Suprapubic skin (tissue), 4 donors: ENCODE measurements at places on chromosomes 3 and 15.

- no peak for DNase-seq
Observed at GRCh38 chr3:18835021-18835420, 313.3 kb upstream of the KCNH8 start.

- DNase-seq = no peak
Observed at GRCh38 chr3:112646623-112647022, 5.7 kb upstream of the CCDC80 start.

GRCh38 chr3:129756871-129757270 is 136.6 kb downstream of the TMCC1 start:
- no peak for DNase-seq

DNA sequence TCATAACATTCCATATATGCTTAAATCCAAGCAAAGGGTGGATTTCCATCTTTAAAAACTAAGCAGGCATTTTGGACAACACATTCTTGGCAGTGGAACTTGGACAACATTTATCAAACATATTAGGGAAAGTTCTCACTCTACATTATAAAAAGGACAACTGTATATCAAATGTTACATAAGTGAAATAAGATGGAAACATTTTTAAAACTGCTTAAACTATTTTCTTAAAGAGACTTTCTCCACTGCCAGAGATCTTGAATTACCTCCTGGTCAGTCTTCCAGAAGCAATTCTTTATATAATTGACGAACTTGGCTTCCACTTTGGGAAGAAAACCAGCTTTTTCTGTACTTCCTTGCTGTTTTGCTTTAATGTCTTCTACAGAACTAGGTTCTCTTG is 109.3 kb downstream of the NEO1 start:
- no peak for DNase-seq

- DNase-seq = no peak
Observed at GRCh38 chr3:61736506-61736905, 175.1 kb downstream of the PTPRG start.

GRCh38 chr3:101936419-101937356 is 87.4 kb downstream of the NFKBIZ start:
- no peak for DNase-seq

DNA sequence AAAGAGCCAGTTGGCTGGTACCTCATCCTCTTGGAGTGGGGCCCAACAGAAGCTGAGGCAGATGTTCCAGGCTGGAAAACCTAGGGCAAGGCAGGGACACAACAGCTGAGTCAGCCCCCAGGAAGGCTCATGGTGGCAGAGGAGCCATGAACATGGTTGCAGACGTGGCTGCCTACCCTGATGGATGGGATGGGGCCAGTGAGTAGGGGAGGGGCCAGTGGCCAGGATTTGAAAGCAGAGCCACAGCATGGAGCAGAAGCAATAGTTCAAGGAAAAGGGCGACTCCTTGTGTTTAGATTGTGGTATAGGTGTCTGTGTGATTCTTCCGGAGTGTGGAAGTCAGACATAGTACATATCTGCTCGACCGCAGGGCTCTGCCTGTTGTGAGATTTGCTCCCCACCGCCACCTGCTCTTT is 24.2 kb downstream of the PXYLP1 start:
- DNase-seq = no peak

GRCh38 chr15:64934023-64934422 is 22.3 kb downstream of the ANKDD1A start:
- DNase-seq = peak; percentile 64

GRCh38 chr3:182793663-182794454 is 555 bp downstream of the ATP11B start:
- DNase-seq = peak; percentile 70

DNA sequence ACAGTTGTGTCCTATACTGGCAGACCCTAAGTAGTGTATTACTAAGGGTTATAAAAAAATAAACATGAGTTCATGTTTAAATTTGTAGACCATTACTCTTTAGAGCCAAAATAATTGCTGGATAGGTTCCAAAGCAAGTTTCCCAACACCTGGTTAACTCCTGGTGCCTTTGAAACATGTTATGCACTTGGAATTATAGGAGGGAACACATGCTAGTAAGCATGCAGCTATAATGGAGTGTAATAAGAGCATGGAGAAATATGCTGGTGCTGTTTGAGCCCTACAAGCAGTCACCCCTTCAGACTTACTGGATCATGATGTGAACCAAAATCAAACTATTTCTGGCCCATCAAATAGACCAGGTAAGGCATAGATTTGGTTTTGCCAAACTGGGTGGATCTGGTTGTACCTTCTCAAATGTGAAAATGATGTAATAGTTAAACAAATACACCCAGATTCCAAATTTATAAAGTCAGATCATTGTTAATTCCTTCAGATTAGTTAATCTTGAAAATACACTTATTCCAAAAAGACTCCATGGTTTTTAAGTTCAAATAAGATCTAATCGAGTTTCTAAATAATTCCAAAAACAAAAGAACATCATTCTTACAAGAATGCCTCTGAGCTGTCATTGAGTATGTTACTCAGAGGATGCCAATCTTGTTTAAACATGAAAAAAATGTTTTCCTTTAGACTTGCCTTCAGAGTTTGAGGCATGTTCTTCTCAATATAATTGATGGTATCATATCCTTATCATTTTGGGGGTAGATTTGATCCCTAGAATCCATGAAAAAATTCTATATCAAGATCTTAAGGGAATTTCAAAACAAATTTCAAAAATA is 69.3 kb downstream of the LRRC28 start:
- DNase-seq = no peak

- no peak for DNase-seq
Observed at GRCh38 chr15:34782901-34783300, 12.4 kb downstream of the ACTC1 start.

DNA sequence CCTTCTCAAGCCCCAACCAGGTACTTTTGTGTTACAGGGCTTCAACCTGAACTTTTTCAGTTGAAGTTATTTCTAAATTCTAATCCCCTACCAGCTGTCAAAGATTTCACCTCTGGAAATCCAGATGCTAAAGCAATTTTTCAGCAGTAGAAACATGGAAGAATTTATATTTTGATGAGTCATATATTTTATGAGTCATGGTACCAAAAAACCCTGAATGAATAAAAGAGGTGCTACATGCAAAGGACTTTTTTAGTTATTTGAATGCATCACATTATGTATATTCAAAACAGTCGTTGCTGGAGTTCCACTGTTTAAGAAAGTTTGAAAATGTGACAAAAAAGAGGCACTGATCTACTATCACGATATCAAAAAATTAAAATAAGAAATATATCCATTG is 96.0 kb upstream of the ZNF385D start:
- DNase-seq = no peak

- DNase-seq = no peak
Observed at GRCh38 chr3:127899766-127900165, 15.3 kb upstream of the KBTBD12 start.

GRCh38 chr3:9732080-9732739 is 675 bp downstream of the BRPF1 start:
- DNase-seq = no peak

DNA sequence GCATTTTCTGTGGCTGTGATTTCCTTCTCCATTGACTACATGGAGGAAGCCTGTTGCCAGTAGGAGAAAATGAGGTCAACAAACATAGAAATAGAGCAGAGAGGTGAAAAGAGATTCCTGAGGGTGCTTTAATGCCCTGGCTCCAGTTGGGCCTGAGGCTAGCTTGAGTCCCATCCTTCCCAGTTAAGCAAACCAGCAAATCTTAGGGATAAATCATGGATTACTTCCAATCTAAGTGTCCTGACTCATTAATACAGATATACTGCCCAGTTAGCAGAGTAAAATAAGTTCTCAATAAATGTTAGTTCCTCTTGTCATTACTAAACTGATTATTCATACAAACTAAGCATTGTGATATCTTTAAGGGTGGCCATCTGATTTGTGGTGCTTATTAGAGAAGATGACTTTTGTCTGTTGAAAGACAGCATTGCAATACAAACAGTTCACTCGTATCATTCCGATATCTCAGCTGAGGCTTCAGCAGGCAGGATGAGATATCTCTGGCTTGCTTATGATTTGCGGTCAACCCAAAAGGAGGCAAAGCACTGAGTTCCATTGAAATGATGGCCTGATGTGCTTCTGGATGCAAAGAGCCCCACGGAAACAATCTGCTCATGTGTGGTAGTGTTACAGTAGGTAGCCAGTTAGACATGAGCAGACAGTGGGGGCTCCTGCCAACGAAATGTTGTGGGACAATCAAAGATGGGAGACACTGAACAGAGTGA is 6.6 kb upstream of the STARD5 start:
- no peak for DNase-seq

DNA sequence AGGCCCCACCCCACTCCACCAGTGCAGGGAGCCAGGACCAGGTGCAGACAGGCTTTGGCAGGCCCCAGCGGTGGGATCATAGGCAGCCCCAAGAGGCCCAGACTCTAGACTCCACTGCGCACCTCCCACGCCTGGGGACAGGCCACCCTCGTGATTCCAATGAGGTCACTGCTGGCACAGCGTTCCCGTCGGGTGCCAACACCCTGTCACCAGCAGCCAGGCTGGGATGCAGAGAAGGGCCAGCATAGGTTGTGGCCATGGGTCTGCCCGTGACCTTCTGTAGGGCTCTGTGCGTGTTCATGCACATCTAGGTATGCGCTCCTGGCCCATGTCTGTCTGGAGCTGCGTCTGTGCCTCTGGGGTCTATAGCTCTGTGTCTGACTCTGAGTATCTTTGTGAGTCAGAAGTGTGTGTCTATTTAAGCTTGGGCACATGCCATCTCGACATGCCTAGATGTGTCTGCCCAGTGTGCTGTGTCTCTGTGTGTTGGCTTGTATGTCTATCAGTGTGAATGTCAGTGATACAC is 13.0 kb downstream of the VIPR1 start:
- peak; percentile 87 for DNase-seq

DNA sequence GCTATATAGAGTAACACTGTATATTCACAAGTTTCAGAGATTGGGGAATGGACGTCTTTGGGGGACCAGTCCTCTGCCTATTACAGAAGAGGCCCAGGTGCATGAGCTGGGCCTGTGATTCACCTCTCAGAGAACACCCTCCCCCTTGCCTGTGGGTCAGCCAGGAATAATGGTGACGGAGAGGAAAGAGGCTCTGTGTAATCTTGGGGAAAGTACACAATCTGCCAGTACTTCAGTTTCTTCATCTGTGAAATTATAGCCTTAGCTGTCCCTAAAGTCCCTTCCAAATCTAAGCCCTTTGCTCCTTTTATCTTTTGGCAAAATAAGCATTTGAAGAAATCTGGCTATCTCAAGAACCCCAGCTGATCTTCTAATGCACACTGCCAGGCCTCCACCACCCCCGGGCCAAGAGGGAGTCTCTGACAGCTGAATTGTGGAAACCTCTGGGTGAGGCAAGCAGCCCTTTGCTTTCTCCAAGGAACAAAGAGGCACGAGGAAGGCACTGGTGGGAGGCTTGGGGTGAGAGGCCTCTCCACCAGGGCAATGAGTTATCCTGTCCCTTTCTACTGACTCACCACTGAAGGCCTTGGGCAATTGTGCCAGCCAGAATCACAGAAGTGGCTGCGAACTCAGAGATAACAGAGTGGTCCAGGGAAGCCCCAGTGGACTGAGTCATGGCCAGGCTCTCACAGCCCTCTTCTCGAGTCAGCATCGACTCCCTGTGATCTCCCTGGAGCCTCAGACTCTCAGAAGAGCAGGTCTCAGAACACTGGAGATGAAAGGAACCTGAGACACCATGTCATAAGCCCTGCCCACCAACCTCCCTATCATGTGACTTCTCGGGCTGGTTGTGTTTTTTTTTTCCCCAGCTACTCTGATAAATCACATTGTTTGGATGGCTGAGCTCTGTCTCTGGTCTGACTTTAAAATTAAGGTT is 31.8 kb downstream of the CCNL1 start:
- DNase-seq = no peak

DNA sequence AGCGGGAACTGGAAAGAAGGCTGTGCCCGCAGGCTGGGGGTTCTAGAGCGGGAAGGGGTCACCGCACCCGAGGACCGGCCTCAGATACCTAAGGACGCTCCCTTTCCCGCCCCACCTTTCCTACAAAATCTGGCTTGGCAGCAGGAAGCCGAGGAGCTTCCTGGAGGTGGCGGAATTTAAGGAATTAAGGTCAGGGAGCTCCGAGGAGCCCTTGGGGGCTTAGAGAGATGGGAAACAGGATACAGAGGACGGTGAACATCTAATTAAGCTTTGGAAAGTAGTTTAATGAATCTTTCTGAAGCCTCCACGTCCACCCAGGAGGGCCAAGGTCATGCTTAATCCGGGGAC is 507 bp upstream of the AP3B2 start:
- no peak for DNase-seq

GRCh38 chr3:112530573-112530972 is 31.2 kb downstream of the ATG3 start:
- no peak for DNase-seq

DNA sequence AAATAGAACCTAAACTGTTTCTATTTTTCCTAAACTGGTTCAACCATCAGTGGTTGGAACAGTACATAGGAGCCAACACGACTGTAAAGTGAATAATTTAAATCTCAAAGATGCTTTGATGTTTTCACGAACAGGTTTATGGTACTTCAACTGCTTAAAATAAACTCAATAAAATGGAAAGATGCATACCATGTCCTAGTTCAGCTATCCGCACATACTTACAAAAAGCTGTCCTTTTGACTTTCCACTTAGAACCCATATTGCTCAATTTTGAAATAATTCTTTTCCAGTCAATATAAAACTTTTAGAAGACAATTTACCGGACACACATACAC is 902 bp downstream of the CMTM6 start:
- no peak for DNase-seq

DNA sequence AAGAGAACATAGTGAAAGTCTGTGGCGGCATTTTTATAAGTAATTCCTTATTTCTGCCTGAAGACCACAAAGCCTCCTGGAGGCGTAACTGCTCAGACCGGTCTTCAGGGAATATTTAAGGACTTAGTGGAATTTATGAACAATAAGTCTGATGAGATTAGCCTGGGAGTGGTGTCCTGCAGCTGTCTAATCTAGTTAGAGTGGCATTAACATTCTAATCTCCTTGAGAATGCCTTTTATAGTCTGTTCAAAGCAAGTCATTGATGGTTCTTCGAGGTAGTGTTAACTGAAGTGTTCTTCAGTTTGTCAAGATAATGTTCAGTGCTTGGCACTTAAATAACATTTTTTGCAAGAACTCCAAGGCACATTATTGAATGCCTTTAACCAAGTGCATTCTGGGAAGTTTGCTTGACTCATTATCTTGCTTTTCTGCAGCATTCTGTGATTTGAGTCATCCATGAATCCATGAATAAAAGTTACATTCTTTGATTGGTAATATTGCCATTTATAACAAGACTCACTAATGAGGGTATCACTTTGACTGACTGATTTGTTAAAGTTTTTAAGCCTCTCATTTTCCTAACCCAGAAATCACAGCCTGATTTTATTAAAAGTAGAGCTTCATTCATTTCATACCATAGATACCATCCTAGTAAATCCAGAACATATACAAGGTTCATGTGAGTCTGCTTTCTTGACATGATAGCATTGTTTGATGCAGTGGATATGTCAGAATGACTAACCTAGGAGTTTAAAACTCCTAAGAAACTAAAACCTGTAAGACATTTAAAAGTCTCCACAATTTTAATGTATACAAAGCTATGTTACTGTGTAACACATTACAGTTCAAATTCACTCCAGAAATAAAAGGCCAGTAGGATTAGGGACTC is 12.5 kb downstream of the RBM5 start:
- no peak for DNase-seq

- no peak for DNase-seq
Observed at GRCh38 chr15:28979208-28979841, 93.6 kb downstream of the APBA2 start.
